ENCODE measurements at places on chromosomes 7 and 10.

DNA sequence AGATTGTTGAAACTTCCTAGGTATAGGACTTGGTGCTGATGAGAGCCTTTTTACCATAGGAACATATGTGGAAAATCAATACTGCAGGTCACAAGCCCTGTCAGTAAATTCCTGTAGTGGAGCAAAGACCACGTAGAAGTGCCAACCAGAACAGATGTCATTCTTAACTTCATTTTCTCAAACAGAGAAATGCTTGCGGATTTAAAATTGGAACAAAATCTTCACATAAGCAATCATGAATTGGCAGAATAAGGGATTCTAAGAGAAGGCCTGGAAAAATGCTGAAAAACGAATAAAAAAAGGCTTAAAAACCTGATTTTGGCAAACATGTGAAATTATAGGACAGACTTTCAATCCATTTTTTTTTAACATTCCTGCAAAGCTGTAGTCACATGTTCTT, 80.8 kb upstream of the SMIM30 start:
- no peak for DNase-seq

DNA sequence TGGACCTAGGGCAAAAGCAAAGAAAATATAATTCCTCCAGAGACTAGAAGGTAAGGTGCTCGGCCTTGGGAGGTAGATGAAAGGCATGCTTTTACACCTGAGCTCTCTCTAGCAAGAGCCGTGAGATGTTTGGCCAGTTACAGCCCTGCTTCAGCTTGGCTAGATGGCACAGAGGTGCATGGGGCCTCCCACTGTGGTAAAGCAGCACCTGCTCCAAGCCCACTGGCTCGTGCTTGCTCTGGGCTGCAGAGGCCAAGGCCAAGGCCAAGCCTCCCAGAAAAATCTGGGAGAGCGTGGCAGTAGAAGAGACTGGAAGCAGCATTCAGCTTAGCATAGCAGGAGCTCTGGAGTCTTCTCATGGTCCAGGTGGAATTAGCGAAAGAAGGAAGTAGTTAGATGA, 31.0 kb upstream of the OPALIN start:
- no peak for DNase-seq

DNA sequence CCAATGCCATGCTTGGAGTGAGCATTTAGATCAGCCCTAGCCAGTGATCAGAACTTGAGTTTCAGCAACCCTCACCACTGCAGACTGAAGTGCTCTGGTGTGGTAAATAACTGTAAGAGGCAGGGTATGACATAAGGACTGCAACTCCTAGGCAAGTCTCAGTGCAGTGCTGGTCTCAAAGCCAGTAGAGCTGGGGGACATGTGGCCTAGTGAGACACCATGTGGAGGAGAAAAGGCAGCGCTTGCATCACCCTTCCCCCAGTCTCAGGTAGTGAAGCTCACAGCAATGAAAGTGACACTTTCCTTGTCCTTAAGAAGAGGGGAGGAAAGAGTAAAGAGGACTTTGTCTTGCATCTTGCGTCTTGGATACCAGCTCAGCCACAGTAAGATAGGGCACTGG, 386.8 kb upstream of the POT1 start:
- no peak for DNase-seq

GRCh38 chr7:127821146-127821545, 169.2 kb downstream of the SND1 start:
- no peak for DNase-seq

- no peak for DNase-seq
Measured at GRCh38 chr10:44261296-44261695, 123.6 kb downstream of the CXCL12 start.

- DNase-seq = no peak
Measured at GRCh38 chr7:150788474-150789269, 11.5 kb downstream of the TMEM176B start.

DNA sequence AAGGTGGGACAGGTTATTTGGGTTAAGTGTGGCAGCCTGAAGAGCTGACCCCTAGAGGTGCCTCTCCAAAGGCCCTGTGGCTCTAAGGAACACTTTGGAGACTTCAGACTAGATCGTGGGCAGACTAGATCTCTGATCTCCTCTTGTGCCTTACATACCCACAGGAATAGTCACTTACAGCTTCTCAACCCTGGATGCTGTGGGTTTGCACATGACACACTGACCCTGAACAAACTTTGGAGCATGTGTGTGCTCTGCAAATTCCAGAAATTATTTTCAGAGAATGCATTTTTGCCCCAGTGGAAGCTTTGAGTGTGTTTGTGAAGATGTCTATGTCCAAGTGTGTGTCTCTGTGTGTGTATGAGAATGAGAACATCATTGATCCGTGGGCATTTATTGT, 119.6 kb downstream of the EMX2 start:
- DNase-seq = no peak

- no peak for DNase-seq
Measured at GRCh38 chr10:120987359-120987758, 136.2 kb downstream of the WDR11 start.

- no peak for DNase-seq
Measured at GRCh38 chr10:66783316-66783715, 142.5 kb upstream of the LRRTM3 start.

DNA sequence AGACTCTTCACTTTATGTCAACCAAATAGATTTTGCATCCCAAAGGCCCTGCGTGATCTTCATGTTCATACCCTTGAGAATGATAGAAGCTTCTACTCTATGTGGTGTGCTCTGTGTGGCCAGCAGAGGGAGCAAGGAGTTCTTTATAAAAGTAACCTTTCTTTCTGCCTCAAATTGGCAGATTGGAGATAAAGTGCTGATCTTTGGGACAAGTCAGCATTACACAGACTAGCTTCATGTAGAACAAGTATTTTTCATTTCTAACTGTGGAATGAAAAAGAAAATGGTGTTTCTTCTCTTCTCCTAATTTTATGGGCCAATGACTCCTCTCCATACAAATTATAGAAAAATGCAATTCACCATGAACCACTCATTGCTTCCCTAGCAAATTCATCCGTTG, 1214.1 kb downstream of the SORCS1 start:
- DNase-seq = peak; percentile 36

- peak; percentile 9 for DNase-seq
Measured at GRCh38 chr10:3624367-3624766, 160.6 kb downstream of the KLF6 start.

DNA sequence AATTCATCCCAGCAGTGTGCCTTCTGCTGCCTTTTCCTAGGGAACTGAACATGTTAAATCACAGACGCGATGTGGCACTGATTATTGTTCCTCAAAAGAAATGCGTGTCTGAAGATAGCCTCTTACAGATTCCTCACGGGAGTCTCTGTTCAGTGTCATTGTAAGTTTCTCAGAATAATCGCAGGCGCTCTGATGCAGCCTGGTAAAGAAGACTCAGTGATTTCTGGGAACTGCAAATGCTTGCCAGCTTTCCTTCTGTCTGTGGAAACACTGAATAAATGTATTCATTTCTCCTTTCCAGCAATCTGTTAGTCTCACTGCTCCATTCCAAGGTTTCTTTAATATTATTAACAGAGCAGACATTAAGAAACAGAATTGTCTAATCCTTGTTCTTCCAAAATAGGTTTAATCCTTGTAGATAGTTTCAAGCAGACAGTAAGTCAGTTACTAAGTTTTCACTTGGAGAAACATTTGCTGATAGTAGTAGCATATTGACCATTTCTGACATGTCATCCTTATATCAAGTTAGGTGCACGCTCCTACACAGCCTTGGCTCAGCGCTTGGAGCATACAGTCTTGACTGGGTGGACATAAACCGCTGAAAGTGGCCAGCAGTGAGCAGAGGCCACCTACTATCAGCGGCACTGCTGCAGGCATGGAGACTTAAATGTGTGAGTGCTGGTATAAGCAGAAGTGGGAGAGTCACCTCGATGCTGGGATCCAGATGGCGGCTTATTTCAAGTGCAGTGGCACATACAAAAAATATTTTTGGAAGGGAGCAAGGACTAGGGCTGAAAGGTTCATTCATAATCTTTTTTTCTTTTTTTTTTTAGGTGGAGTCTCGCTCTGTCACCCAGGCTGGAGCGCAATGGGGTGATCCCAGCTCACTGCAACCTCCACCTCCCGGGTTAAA, 27.7 kb downstream of the MMRN2 start:
- no peak for DNase-seq

DNA sequence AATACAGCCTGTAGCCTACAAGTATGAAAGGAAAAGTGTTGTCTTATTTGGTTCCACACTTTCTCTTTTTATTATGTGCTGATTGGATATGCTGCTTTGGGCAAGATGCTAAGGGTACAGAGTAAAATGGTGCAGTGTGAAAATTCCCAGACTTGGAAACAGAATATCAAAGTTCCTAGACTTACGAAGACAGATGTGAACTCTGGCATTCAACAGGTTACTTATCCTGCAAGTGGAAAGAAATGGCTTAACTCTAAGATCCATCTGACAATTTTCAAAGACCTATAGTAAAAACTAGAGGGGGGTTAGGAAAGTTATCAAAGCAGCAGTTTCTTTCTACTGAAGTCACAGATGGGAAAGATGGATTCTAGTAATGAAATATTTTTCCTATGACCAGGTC, 24.1 kb downstream of the CUTC start:
- DNase-seq = no peak

GRCh38 chr7:137958470-137959431, 43.1 kb downstream of the CREB3L2 start:
- DNase-seq = no peak

DNA sequence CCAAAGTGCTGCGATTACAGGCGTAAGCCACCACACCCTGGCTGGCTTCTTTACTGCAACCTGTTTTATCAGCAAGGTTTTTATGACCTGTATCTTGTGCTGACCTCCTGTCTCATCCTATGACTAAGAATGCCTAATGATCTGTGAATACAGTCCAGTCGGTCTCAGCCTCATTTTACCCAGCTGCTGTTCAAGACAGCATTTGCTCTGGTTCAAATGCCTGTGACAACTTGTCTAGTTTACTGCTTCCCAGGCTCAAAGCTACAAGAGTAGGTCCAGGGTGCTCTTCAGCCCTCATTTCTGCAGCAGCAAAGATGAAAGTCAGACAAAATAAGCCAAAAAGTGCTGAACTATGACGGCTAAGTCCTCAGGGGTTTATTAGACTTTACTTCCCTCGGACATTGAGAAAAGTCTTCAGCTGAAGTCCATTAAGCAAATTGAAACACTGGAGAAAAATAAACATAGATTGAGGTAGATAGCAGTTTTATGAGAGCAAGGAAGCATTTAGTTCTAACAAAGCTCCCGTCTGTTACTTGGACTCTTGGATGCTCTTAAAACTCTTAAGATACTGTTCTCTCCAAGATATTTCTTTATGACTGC, 12.5 kb upstream of the LYZL1 start:
- no peak for DNase-seq

DNA sequence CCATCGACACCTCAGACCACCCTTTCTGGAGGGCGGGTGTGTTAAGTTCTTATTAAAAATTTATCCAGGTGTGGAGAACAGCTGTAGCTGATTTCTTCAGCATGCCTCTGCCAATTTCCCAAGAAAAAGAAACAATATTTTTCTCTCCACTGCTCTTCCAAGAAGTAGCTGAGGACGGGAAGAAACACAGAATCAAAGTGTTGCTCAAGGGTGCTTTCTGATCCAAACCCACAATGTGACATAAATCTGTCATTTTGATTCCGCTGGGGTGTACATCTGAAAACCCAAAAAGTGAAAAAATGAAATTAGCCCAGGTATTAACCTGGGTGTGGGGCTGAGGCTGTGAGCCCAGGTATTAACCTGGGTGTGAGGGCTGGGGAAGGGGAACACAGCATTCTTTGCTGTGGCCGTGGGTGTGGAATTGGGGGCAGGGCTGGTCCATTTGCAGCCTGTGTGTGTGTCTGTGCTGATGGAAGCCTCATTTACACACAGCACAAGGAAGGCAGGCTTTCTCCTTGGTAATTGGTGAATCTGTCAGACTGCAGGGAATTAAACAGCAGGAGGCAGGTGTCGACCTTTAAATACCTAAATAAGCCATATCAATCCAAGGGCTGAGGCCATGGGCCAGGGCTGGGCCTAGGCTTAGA, 48.4 kb upstream of the CCDC3 start:
- DNase-seq = no peak

DNA sequence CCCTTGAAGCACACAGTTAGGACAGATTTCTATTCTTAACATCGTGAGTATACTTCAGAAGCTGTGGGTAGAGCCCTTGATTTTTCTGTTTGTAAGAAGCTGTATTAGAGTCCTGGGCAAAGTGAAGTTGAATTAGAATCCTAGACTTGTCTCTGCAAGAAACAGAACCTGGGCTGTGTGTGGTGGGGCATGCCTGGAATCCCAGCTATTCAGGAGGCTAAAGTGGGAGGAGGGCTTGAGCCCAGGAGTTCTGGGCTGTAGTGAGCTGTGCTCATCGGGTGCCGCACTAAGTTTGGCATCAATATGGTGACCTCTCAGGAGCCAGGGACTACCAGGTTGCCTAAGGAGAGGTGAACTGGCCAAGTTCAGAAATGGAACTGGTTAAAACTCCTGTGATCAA, 183.4 kb downstream of the GNAI1 start:
- no peak for DNase-seq

GRCh38 chr7:157813053-157813452, 476.2 kb downstream of the DNAJB6 start:
- DNase-seq = no peak

- DNase-seq = no peak
Measured at GRCh38 chr7:14191686-14192098, 202.2 kb upstream of the ETV1 start.

GRCh38 chr10:4519658-4520402, 306.2 kb upstream of the AKR1E2 start:
- no peak for DNase-seq

- no peak for DNase-seq
Measured at GRCh38 chr10:49509771-49510303, 29.1 kb downstream of the ERCC6 start.

- no peak for DNase-seq
Measured at GRCh38 chr10:103720328-103720963, 134.9 kb downstream of the SH3PXD2A start.

DNA sequence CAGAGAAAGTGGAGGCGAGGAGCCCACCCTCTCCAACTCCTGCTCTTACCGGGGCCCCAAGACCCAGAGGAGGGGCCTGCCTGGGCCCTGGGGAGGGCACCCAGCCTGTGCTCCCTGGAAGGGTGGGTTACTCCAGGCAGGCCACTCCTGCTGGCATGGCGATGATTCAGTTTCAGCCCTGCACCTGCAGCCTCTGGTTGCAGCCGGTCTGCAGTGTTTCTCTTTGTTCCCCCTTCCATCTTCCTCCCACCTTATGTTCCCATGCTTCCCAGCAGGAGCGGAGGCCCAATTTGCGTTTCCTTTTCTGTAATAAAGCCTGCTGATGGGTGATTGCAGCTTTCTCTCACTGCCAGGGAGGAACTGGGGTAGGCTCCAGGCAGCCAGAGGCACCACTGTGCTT, 53.2 kb upstream of the FAM20C start:
- DNase-seq = no peak

DNA sequence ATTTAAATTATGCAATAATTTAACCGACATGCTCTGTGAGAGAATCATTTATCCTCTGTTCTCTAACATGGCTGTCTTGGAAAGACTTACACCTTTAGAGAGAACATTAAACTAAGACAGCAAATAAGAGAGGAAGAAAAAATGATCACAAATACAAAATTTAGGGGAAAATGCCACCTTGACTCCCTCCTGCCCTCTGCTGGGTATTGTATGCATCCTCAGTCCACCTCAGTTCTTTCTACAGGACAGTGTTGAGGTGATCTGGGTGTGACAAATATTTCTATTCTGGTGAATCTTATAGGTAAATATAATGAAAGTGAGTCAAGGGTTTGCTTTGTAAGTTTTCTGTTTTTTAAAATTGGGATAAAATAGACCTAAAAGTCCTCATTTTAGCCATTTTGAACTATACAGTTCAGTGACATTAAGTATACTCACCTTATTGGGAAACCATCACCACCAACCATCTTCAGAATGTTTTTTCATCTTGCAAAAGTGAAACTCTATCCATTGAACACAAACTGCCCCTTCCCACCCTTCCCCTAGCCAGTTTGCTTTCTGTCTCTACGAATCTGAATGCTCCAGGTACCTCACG, 61.5 kb upstream of the ELMO1 start:
- DNase-seq = peak; percentile 43

Measured in activated CD4-positive, alpha-beta T cell treated with anti-CD3 and anti-CD28 coated beads, Interleukin-2, Interleukin-6, amounts not matched to agents 100 ng/mL and 50 ng/mL, durations not matched to agents 16 hours and 8 hours (primary cell).